ENCODE measurements at places on chromosomes 1 and 21.

DNA sequence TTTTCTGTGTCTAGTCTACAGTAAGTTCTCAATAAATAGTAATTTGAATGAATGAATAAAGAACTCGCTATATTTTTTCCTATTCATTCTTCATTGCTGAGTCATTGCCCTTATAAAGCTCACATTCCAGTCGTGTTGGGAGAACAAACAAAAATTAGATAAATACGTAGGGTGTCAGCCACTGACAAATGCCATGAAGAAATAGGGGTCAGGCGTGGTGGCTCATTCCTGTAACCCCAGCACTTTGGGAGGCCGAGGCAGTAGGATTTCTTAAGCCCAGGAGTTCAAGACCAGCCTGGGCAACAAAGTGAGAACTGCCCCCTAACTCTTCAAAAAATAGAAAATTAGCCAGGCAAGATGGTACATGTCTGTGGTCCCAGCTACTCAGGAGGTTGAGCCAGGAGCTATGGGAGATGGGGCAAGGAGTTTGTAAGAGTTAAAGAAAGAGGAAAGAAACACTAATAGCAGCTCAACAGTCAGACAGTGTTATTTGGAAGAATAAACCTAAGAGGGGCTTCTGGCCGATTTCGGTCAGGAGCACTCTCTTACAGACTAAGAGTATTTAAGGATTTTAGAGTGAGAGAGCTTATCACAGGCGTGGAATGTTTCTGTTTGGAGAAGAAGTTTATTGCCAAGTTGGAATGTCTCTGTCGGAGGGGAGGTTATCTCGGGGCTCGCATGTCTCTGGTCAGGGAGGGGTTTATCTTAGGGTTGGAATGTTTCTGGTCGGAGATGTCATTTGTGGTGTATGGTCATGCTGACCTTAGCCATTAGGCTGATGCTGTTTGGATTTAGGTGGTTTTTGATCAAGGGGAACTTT lies 1.8 kb upstream of the CHML start:
- no peak for DNase-seq

- no peak for DNase-seq
Measured at GRCh38 chr1:245715970-245716369, 561.2 kb downstream of the KIF26B start.

- DNase-seq = no peak
Measured at GRCh38 chr1:147635342-147635741, 35.0 kb downstream of the ACP6 start.

DNA sequence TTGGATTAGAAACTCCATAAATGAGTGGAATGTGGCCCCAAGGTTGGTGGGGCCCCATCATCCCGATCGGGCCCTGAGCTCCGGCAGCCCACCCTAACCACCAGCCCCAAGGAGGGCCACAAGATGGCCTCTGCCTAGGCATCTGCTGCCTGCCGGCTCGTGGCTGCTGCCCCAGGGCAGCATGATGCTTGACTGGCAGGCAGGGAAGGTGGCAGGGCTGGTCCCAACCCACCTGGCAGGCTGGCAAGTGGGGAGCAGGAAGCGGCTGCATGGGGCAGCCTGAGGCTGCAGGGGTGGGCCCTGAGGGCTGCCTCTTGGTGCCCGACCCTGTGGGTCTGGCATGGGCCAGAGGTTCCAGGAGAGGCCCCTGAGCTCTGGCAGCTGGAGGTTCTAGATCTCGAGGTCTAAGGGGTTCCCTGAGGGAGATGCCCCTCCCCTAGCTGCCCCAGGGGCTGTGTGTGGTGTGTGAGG lies 760 bp upstream of the GJC2 start:
- no peak for DNase-seq

DNA sequence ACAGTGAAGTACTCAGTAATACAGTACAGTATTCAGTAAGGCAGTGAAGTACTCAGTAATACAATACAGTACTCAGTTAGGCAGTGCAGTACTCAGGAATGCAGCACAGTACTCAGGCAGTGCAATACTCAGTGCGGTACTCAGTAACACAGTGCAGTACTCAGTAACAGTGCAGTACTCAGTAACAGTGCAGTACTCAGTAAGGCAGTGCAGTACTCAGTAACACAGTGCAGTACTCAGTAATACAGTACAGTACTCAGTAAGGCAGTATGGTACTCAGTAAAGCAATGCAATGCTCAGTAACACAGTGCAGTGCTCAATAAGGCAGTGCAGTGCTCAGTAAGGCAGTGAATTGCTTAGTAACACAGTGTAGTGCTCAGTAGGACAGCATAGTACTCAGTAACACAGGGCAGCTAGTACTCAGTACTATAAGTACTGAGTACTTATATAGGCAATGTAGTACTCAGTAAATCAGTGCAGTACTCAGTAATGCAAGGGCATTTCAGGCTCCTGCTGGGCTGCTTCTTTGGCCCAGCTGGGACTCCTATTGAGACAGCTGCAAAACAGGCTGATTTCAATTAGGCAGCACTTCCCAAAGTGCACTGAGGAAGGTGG lies 411.3 kb downstream of the DISC1 start:
- no peak for DNase-seq

- no peak for DNase-seq
Measured at GRCh38 chr1:85259912-85260274, 431 bp upstream of the C1orf52 start.

GRCh38 chr1:27106561-27107323 lies 48.2 kb downstream of the SLC9A1 start:
- DNase-seq = no peak

DNA sequence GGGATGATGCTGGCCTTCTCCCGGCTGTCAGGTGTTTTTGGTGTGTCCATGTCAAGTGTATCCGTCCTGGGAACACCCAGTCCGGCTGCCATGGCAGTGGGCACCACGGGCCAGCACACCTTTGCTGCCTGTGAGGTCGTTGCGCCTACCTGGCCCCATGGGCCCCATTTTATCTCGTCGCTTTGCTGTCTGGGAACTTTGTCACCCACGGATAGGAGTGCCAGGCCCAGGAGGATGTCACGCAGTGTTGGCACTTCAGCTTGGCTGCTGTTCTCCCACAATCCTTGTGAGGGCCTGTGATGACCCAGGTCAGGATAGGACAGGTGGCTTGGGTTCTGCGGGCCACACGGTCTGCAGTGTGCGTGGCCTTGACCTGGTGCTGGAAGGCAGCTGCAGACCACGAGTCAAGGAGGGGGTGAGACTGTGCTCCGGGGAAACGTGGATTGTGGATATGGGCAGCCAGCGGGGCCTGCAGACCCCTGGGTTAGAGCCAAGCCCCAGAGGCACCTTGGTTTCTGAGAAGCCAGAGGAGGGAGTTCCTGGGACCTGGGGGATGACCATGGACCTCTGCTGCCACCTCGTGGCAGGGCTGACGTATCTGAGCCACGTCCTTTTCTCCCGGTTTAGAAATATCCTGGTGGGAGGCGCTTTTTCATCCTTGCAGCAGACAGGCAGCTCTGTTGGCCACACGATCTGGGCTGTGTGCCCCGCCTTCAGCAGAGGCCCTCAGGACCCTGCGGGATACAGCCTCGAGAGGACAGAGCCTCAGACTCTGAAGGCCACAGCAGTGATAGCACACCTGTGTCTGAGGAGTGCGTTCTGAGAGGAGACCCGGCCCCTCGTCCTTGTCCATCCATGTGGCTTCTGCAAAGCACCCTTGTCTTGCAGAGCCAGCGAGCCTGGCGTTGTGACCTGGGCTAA lies 161.1 kb upstream of the COL6A1 start:
- DNase-seq = peak; percentile 33

DNA sequence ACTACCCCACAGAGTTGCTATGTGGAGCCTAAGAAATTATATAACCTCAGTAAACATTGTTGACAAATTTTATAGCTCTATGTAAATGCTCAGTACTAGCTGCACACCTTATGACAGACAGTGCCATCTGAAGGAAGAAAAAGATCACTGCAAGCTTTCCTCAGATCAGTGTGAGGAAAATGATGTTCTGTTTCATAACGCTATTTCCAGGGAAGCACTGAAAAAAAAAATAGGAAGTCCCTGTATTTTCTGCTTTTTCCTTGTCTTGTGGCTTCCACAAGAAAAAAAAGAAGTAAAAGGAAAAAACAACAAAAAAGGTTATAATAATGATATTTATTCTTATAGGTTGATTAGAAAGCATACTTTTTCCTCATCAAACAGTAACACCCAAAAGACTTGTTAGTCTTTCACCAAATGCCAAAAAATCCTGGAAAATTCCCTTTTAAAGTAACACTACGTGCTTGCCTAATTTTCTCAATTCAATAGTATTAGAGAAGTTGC lies 23.2 kb downstream of the LYST start:
- no peak for DNase-seq

GRCh38 chr1:93079685-93080141 lies 630 bp downstream of the MTF2 start:
- DNase-seq = no peak

DNA sequence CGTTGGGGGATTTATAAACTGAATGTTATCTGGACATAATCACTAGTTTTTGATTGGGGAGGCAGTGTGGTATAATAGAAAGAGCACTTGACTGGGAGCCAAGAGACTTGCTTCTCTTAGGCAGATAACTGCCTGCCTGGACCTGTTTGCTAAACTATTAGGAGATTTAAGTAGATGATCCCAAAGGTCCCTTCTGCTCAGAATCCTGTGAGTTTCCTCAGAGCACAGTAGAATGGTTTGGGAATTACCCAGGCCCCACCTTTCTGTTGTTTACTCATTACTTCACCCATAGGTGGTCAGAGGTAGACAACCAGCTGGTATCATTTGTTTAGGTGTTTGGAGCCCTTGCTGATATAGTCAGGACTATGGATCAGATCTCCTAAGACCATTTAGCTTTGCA lies 10.3 kb upstream of the PODN start:
- no peak for DNase-seq

GRCh38 chr21:36023092-36023480 lies 37.2 kb downstream of the SETD4 start:
- DNase-seq = no peak

GRCh38 chr1:213444224-213444623 lies 393.2 kb downstream of the RPS6KC1 start:
- DNase-seq = no peak

GRCh38 chr1:76371941-76372340 lies 297.4 kb downstream of the ST6GALNAC3 start:
- DNase-seq = no peak

DNA sequence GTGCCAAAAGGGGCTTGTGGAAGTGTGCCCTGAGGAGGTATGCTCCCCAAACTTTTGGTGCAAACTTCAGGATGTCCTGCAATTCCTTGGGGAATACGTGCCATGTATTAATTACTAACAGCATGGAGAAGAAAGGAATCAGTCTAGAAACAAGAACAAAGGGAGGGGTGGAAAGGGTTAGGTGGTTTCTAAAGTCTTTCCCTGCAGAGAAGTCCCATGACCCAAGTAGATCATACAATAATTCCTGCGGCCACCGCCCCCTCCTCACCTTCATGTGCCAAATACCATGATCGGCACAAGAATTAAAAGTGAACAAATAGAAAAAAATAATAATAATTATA lies 258.2 kb downstream of the PLPP3 start:
- DNase-seq = no peak

GRCh38 chr1:179080866-179081686 lies 794 bp upstream of the TOR3A start:
- no peak for DNase-seq

DNA sequence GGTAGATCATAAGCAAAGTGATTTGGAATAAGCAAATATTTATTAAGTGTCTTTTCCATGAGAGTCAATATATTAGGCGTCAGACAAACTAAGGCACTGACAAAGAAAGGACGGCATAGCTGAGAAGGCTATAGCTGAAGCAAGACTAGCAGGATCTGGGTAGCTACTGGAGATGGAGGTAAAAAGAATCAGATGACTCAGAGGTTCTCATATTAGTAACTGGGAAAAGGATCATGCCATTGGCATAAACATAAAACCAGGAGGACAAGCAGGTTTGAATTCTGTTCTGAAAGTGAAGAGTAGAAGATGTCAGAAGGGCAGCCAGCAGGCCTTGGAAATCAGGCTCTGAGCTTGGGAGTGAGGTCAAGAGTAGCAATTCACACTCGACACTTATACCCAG lies 531.9 kb downstream of the PTPRC start:
- DNase-seq = no peak

GRCh38 chr1:97942161-97943123 lies 21.6 kb upstream of the DPYD start:
- DNase-seq = no peak

- DNase-seq = no peak
Measured at GRCh38 chr1:218501161-218501560, 156.0 kb downstream of the TGFB2 start.

DNA sequence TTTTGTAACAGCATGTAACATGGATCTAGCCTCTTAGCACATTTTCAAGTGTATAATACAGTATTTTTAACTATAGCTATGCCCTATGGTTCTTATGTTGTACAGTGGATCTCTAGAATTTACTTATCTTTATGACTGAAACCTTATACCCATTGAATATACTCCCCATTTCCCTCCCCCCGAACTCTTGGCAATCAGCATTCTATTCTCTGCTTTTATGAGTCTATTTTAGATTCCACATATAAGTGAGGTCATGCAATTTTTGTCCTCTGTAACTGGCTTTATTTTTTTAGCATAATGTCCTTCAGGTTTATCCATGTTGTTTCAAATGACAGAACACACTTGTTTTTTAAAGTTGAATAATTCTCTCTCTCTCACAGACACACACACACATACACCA lies 3.1 kb upstream of the GBP6 start:
- no peak for DNase-seq

DNA sequence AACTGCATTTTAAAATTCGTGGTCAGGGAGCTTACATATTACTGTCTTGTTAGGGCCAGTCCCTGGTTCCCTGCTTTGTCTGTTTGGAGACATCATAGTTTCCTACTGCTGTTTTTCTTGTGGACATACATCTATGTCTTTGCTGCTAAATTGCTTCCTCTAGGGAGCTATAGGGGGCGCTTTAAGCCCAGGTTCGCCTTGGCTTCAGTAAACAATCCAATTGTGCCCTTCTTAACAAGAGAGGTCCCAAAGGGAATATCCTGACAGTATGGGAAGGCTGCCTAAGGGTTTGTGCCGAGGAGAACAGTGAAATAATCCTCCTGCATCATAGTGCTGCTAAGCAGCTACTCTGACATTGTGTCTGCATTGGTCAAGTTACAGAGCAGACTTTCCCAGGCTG lies 112.5 kb downstream of the USH2A start:
- DNase-seq = no peak

DNA sequence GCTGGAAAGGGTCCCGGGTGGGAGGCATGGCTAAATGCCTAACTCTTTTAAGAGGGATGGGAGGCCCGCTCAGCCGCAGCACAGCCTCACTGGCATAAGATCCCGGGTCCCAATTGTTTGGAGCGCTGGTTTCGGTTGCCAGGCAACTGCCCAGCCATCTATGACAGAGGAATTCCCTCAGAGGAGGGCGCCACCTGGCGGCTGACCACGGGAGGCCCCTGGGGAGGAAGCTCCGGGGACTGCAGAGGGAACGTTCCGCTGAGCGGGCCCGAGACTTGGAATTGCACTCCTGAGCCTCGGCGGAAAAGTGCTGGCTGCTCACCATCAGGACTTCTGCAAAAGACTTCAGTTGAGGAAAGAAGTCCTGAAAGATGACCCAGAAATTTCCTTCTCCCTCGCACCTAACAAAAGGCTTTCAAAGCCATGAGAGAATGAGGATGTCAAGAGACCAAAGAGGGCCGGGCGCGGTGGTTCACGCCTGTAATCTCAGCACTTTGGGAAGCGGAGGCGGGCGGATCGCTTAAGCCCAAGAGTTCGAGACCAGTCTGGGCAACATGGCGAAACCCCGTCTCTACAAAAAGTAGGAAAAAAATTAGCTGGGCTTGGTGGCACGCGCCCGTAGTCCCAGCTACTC lies 1.1 kb upstream of the ELAPOR1 start:
- peak; percentile 33 for DNase-seq

GRCh38 chr1:233513431-233513830 lies 100.5 kb upstream of the KCNK1 start:
- no peak for DNase-seq

Measured in GOT3 (cell line).